ENCODE measurements at places on chromosomes 11 and 22.

GRCh38 chr22:40202225-40202944 is 24.7 kb downstream of the TNRC6B start:
- no peak for DNase-seq

DNA sequence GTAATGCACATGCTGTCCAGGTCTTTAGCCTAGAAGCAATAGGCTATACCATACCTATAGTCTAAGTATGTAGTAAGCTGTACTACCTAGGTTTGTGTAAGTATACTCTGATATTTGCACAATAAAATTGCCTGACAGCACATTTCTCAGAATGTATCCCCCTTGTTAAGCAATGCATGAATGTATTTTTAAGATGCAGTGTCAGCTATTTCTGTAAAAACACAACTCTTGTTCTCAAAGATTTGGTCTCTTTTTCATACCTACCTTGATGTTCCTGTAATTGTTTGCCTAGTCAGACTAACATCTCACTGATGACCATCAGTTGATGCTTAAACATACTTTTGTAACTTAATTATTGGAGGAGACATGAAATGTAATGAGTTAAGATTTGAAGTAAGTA is 619.9 kb downstream of the CNTN5 start:
- no peak for DNase-seq

GRCh38 chr11:16356057-16356760 is at the start of gene SOX6:
SOX6 (minus strand) TSS chr11:16356546; CDS start chr11:16341248, 15,298 bp downstream.
- no peak for DNase-seq

GRCh38 chr11:77065878-77066228 is 918 bp upstream of the CAPN5 start:
- no peak for DNase-seq

DNA sequence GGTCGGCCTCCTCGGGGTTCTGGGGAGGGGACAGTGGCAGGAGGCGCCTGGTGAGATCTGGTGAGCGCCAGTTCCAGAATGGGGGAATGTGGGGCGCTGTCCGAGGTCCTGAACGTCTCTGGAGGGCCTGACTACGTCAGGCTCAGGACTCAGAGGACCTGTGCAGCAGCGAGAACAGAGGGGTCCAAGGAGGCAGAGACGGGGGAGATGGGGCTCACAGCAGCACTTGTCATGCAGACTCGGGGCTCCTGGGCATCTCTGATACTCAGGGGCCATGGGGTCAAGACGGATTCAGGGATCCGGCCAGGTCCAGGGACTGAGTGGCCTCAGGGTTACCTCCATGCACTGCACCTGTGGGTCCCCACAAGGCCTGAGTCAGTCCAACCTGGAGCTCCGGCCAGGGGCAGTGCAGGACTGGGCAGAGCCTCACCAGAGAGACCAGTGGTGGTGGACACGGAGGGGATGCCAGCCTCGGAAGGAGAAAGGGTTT is 92.2 kb downstream of the BRD1 start:
- DNase-seq = no peak

DNA sequence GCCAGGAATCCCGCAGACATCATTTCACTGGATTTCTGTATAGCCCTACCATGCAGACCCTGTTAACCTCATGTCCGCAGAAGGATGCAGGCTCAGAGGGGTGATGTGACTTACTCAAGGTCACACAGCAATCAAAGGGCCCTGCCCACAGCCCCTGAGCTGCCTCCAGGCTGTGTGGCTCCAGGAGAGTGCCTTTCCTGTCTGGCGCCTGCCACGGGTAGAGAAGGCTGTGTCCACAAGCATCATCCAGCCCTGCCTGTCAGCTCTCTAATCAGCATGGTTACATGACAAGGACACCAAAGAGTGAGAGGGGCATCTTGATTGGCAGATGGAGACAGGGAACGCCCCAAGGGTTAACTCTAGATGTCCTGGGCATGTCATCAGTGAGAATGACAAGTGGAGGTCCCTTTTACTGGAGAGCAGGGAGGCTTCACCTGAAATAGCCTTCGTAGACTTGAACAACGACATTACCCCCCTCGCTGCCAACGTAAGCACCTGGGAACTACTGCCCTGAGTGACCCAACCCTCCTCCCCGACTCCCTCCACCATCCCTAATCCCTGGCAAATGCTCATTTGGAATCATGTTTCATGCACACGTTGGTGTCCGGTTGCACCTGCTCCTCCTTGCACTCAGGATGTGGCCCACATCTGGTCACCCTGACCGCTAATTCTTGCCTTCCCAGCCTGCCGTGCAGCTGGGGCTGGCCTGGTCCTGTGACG is 6.9 kb downstream of the FGF19 start:
- no peak for DNase-seq

GRCh38 chr11:115636753-115637527 is 132.7 kb upstream of the CADM1 start:
- DNase-seq = no peak

GRCh38 chr22:39594411-39594810 is 23.9 kb downstream of the CACNA1I start:
- DNase-seq = no peak

DNA sequence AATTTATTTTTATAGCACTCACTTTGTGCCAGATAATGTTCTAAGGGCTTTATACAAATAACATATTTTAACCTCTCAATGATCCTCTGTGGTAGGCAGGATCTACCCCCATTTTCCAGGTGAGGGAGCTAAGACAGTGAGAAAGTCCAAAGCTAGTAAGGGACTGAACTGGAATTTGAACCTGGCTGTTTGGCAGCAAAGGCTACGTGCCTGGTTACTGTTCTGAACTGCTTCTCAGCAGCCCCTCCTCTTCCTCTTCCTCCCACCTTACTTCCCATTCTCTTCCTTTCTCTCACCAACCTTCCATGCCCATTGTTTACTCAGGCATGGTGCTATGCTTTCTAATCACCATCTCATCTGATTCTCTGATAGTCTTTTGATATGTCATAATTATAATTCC is 82.0 kb downstream of the INSC start:
- no peak for DNase-seq

- DNase-seq = no peak
Observed at GRCh38 chr22:29203488-29204454, 1.9 kb upstream of the EMID1 start.

GRCh38 chr11:117220568-117220967 is 11.3 kb downstream of the PCSK7 start:
- DNase-seq = no peak

DNA sequence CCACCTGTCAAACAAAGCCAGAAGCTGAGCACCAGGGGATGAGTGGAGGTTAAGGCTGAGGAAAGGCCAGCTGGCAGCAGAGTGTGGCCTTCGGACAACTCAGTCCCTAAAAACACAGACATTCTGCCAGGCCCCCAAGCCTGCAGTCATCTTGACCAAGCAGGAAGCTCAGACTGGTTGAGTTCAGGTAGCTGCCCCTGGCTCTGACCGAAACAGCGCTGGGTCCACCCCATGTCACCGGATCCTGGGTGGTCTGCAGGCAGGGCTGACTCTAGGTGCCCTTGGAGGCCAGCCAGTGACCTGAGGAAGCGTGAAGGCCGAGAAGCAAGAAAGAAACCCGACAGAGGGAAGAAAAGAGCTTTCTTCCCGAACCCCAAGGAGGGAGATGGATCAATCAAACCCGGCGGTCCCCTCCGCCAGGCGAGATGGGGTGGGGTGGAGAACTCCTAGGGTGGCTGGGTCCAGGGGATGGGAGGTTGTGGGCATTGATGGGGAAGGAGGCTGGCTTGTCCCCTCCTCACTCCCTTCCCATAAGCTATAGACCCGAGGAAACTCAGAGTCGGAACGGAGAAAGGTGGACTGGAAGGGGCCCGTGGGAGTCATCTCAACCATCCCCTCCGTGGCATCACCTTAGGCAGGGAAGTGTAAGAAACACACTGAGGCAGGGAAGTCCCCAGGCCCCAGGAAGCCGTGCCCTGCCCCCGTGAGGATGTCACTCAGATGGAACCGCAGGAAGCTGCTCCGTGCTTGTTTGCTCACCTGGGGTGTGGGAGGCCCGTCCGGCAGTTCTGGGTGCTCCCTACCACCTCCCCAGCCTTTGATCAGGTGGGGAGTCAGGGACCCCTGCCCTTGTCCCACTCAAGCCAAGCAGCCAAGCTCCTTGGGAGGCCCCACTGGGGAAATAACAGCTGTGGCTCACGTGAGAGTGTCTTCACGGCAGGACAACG is 11.7 kb downstream of the CXCR5 start:
- DNase-seq = peak; percentile 78

GRCh38 chr22:48577014-48577690 is 1250.5 kb downstream of the BRD1 start:
- no peak for DNase-seq

GRCh38 chr11:59992425-59992824 is 24.6 kb upstream of the OOSP4B start:
- no peak for DNase-seq

DNA sequence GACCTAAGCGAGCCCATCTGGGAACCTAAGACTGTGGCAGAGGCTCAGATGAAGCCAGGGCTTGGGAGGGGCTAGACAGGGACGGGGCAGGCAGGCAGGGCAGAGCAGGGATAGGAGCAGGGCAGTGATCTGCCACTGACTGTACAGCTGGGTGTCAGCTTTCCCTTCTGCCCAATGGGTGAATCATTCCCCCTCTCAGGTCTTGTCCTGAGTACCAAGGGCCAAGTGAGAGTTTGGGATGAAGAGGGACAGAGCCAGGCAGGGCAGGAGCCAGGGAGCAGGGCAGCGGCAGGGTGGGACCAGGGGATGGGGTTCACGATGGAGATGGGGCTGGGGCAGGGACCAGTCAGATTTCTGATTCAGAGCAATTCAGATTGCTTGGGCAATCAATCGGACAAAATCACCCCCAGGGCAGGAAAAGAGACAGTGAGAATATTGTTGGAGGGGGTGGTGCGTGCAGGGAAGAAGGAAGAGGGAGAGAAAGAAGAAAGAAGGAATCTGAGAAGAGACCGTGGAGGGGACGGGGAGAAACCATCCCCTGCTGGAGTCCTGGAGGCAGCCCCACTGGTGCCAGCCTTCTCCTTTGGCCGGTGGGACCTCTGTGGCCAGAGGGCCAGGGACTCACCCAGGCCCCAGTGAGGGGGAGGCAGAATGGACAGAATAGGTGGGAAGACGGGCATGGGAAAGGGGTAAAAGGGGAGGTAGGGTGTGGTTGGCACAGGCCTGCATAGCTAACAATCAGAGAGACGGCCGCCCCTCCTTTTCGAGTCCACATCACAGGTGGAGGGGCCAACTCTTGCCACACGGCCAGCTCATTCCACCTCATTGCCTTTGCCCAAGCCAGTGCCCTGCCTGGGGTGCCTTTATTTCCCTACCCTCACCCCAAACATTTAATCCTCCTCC is 47.2 kb downstream of the CYTH4 start:
- DNase-seq = no peak

DNA sequence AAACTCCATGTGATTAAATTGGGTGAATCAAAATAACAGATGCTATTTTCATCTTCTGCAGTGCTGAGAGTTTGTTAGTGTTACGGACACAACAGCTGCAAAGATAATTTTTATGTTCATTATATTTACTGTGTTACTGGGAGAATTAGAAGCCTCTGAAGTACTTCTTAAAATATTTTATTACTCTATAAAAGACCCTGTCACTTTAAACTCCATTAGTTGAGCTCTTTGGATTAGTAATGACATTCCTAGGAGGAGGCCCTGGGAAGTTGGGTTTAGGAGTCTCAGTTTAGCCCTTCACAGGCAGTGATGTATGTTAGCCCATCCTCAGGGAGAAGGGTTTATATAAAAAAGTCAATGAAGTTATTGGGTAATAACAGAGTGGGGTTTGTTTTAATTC is 596.7 kb downstream of the JRKL start:
- no peak for DNase-seq

- DNase-seq = no peak
Observed at GRCh38 chr22:40603088-40603605, 33.4 kb downstream of the MRTFA start.

- no peak for DNase-seq
Observed at GRCh38 chr11:111456859-111457730, 55.1 kb downstream of the BTG4 start.

GRCh38 chr11:71430166-71430565 is 18.0 kb downstream of the DHCR7 start:
- DNase-seq = no peak

DNA sequence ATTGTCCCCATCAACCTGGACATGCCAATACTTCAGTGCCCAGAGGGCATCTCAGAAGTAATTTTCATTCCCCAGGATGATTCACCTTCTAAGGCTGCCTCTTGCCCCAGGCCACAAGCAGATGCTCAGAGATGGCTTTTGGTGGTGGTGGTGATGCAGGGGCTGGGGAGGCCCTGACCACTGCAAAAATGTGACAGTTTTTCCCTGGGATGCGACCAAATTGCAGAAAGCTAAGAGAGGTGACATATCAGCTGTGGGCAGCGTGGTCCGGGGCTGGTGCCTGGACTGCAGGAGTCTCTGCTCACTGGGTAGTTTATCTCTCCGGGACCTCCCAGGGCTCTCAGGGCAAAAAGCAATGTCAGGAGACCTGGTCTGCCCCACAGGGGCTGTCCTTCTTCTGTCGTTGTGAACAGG is 39.7 kb upstream of the ACCSL start:
- DNase-seq = no peak

DNA sequence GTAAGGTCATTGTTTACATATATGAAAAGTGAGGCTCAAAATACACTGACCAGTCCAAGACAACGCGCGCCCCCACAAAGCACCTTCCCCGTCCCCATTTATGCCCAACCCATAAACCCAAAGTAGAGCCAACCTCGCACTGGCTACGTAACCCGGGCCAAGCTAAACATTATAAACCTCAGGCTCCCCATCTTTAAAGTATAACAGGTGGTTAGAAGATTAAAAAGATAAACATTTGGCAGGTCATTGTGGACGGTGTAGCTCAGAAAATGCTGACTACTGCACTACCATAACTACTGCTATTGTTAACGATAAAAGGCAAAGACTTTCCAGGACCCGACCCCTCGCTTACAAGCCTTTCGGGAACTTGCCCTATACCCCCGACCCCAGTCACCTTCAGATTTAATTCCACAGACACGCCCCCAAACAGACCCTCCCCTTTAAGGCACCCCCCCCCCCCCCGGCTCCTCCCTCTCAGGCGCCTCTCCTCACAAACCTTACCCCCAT is 470 bp downstream of the NUMA1 start:
- no peak for DNase-seq

- no peak for DNase-seq
Observed at GRCh38 chr22:30265131-30265720, 1.4 kb downstream of the OSM start.

DNA sequence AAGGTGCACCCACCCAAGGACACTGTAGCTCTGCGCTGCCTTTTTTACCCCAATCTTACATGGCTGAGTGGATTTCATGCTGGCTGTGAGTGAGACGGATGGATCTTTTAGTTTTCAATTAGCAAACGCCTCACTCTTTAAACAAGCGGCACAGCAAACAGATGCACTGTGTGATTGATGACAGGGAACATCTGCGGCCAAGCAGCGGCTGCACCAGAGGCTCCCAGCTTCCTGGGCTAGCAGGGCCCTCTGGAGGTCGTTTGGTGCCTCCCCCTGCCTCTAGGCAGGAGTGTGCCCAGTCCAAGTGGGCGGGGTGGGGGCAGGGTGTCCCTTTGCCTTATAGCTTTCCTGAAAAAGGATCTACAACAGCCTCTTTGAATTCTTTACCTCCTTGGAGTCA is 2.1 kb upstream of the DRD2 start:
- DNase-seq = no peak

GRCh38 chr11:125165111-125165842 is 726 bp downstream of the PKNOX2 start:
- no peak for DNase-seq

GRCh38 chr11:130677486-130678153 is 229.2 kb downstream of the ADAMTS15 start:
- DNase-seq = no peak

GRCh38 chr11:7612056-7612660 is 61.1 kb downstream of the CYB5R2 start:
- no peak for DNase-seq

GRCh38 chr11:61974766-61975631 is 7.6 kb upstream of the FTH1 start:
- DNase-seq = no peak

GRCh38 chr11:36703055-36703404 is 105.0 kb upstream of the RAG2 start:
- DNase-seq = no peak
